A549 treated with CpdA at 1 μM for 4 hours (cell line): ENCODE measurements at places on chromosomes 4 and X. TPM values are rescaled to one million over a fixed set of nuclear protein-coding genes. Genes with fewer than 3 reads are reported as not detected.

Gene F11
- not detected in 5 replicates for total RNA-seq

Gene NLGN3
- total RNA-seq = 0.86 to 1.4 TPM (median 1.0 TPM) in 5 replicates

Gene ETDB
- not detected in 5 replicates for total RNA-seq

Gene ERCC6L
- 11.5 to 17.5 TPM (median 12.8 TPM) in 5 replicates for total RNA-seq

Gene TRIML2
- 57.1 to 89.8 TPM (median 73.7 TPM) in 5 replicates for total RNA-seq

Gene TRO
- total RNA-seq = 0.47 to 0.85 TPM (median 0.73 TPM) in 5 replicates

Gene BRS3
- not detected in 5 replicates for total RNA-seq

Gene HMGN5
- total RNA-seq = 1.9 to 4.1 TPM (median 3.4 TPM) in 5 replicates

Gene EDNRA
- total RNA-seq = 0.30 to 0.55 TPM (median 0.35 TPM) in 5 replicates

Gene GIMD1
- total RNA-seq = not detected in 5 replicates

Gene LNX1
- 0.07 to 0.09 TPM (median 0.07 TPM) in 3 of 5 replicates, not detected in the others for total RNA-seq

Gene OTUD6A
- not detected in 5 replicates for total RNA-seq

Gene RAB41
- total RNA-seq = not detected in 5 replicates

Gene SOWAHB
- 0.06 TPM in 1 of 5 replicates, not detected in the others for total RNA-seq
